ENCODE measurements at places on chromosomes 5 and 9.

DNA sequence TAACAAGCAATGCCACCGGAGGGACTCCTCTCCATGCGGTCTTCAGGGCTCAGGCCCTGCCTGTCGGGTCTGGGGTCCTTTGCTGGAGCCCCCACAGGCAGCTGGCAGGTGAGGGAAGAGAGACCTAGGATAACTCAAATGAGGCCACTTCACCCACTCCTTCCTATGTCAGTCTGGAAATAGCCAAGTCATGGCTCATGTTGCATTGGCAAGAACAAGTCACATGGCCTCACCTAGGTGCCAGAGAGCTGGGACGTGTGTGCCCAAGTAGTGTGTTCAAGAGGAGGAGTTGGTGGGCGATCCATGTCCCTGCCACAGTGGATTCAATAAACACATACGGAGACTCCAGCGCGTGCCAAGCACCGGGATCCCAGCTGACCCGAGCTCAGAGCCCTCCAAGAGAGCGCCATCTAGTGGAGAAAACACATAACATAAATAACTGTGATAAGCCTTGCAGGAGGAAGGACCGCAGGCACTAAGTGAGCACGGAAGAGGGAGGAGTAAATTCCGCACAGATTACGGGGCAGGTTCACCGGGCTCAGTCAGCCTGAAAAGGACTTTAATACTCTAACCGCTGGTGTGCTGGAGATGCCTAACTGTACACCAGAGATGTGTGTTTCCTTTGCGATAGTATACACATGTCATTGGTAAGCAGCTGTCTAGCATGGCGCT, 580.8 kb downstream of the CCDC171 start:
- DNase-seq = no peak

DNA sequence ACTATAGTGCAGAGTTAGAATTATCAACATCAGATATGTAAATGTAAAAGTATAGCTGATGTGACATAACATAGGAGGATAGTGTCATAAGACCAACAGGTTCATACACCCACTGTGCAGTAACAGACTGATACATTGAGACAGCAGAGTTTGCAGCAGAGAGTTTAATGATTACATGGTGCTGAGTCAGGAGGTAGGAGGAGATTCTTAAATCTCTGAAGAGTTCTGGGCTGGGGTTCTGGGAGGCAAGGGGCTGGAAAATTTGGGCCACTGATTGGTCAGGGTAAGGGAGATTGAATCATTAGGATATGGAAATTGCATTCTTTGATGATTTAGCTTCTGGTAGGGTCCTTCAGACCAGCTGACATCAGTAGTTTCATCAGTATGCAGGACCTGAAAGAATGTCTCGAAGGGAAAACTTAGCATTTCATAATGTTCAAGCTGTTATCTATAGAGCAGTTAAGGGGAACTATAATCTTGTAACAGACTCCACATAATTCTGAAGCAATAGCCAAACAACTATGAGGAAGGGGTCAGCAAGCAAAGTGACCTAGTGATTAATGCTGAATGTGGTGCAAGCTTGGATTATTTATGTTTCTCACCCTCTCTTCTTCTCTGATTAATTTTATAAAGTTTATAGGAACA, 35.6 kb downstream of the CCL28 start:
- no peak for DNase-seq

GRCh38 chr9:649128-650074, 192.1 kb upstream of the DMRT1 start:
- DNase-seq = no peak

DNA sequence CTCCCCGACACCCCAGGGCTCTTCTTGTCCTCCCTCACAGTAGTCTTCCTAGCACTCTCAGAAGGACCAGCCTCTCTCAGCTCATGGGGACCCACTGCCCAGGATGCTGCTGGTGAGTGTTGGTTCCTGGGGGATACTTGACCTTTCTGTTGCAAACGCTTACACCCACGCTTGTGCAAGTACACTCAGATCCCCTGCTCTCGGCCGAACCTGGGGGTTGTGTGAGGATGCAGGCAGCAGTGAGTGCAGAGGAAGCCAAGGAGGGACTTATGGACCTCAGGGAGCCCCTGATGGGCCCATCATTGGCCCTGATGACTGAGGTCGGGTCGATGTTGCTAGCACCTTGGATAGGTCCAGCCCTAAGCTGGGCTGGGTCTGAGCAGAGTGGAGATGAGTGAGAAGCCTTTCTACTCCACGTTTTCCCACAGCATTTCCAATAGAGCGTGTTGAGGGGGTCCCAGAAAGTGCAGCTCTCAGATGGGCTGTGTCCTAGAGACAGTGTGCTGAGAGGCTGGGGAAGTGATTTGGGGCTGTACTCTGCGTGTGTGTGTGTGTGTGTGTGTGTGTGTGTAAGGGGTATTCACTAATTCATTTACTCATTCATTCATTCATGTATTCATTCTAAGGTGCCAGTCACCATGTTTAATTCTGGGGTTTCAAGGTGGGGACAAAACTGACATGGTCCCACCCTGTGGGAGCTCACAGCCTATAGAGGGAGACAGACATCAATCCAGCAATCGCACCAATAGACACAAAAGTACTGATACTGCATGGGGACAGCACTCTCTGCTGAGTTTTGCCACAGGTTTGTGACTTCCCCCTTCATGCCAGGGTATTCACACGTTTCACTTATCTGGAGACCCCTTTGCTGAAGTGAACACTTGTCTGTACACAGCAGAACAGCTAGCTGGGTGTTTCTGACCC, 25.2 kb upstream of the PITX1 start:
- DNase-seq = no peak

DNA sequence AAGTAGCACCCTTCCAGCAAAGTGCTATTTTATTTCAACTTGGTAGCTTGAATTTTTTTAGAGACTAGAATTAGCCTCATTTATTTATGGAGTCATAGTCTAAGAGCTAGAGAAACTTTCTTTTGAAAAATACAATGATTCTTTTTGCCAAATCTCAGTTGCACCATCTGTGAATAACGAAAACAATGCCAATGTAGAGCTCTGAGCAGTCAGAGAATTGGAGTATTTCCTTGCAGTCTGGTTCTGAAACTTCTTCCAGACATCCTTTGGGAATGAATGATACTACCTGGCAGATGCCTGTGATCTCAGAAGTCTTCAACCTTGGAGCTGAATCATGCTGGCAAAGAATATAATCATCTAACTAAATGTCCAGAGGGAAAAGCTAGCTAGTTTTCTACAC, 511.5 kb upstream of the CYLC2 start:
- DNase-seq = no peak

GRCh38 chr5:34865091-34865490, 26.1 kb downstream of the TTC23L start:
- no peak for DNase-seq

DNA sequence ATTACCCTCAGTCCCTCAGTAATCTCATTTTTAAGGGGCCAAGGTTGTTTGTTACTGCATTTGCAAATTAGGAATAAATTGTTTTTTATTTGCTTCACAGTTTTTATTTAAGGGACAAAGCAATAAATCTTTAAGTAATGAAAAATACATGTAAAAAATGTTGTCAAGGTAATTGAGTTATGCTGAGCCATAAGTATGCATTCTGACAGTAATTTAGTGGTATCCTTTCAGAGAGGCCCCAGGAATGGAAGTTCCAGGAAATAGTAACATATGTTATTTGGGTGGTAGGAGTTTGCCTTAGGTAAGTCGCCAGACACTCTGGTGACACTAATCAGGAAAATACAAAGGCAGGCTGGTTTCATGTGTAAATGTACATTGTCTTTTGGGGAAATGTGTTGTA, 1787.9 kb upstream of the WWC1 start:
- no peak for DNase-seq

GRCh38 chr5:168015506-168015905, 275.9 kb upstream of the WWC1 start:
- no peak for DNase-seq

DNA sequence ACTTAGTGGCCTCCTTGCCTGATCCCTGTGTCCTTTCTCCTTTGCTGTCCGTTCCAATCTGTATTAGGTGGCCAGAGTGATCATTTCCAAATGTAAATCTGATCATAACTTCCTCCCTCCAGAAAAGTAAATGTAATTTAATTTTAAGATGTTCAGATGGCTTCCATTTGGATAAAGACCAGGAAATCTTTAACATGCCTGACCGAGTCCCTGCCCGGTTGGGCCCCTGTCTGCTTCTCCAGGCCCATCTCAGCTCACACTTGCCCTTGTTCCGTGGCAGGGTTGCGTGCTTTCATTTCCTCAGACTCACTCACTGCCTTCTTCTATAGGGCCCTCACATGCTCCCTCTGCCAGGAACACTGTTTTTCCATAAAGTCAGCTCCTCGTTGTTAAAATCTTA, 7.6 kb downstream of the MAP3K1 start:
- no peak for DNase-seq

DNA sequence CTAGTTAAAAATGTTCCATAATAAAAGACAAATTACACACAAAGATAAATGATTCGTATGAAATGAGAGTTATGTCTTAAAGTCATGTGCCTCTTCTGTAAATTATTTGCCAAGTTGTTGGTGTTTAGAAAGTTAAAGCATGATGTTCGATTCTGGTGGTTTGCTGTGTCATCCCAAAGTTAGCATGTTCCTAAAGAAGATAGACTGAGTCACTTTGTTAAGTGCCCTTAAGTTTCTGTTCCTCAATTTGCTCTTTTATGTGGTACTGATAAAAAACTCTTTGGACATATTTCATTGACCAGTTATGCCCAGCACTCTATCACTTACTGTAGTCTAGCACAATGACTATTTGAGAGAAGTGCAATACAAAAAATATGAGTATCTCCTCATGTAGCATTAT, 366.9 kb upstream of the ZNF608 start:
- no peak for DNase-seq

DNA sequence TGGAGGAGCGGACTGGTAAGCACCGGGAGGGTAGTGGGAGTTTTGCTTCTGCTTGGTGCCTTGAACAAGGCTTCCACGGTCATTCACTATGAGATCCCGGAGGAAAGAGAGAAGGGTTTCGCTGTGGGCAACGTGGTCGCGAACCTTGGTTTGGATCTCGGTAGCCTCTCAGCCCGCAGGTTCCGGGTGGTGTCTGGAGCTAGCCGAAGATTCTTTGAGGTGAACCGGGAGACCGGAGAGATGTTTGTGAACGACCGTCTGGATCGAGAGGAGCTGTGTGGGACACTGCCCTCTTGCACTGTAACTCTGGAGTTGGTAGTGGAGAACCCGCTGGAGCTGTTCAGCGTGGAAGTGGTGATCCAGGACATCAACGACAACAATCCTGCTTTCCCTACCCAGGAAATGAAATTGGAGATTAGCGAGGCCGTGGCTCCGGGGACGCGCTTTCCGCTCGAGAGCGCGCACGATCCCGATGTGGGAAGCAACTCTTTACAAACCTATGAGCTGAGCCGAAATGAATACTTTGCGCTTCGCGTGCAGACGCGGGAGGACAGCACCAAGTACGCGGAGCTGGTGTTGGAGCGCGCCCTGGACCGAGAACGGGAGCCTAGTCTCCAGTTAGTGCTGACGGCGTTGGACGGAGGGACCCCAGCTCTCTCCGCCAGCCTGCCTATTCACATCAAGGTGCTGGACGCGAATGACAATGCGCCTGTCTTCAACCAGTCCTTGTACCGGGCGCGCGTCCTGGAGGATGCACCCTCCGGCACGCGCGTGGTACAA, 556 bp downstream of the PCDHGC3 start:
- DNase-seq = no peak

GRCh38 chr5:41876678-41877077, 6.5 kb upstream of the OXCT1 start:
- DNase-seq = no peak

DNA sequence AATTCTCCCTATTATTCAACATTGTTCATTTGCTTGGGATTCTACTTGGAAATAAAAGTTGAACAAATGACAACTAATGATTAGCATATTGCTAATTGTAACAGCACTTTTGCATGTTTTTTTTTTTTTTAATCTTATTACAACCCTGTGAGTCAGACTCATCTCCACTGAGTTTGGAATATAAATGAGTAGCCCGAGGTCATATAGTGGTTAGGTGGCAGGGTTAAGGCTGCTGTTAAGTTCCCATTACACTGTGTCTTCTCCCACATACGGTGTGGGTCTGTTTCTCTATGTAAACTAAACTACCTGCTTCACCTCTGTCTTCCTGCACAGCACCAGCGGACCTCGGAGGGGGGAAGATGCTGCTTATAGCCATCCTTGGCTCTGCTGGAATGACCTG, 92.4 kb downstream of the EQTN start:
- DNase-seq = no peak

DNA sequence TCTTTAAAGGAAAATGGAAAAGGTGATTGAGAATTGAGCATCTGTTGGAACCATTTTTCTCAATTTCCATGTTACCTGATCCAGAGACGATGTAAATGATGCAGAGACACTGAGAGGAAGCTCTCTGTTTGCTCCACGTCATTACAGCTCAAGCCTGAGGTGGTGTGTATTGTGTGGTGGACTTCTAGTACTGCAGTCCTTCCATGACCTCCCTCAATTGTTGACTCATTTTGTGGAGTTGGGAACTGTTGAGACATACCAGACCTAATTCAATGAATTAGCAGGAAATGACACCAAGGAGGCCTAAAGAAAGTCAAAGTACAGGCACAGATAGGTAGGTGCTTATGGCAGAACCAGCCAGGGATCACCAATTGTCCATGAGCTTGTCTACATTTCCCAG, 15.6 kb upstream of the LVRN start:
- DNase-seq = no peak

GRCh38 chr5:10880934-10881333, 119.9 kb upstream of the DAP start:
- DNase-seq = no peak

DNA sequence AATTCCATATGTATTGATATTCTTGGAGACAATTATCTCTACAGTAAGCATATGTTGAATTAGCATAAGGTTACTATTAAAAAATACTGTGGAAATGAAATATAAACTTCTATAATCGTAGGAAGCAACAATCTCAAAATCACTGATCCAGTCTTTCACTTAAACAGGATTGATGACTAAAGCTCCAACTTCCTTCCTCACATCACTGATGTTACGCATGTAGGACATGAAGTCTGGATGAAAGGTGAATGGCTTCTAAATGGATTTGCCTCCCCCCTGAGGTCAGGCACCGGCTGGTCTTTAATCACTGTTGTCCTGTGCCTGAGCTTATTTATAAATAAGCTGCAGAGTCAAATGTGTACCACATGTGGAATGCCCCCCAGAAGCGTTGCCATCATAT, 157.1 kb upstream of the NFIB start:
- no peak for DNase-seq

DNA sequence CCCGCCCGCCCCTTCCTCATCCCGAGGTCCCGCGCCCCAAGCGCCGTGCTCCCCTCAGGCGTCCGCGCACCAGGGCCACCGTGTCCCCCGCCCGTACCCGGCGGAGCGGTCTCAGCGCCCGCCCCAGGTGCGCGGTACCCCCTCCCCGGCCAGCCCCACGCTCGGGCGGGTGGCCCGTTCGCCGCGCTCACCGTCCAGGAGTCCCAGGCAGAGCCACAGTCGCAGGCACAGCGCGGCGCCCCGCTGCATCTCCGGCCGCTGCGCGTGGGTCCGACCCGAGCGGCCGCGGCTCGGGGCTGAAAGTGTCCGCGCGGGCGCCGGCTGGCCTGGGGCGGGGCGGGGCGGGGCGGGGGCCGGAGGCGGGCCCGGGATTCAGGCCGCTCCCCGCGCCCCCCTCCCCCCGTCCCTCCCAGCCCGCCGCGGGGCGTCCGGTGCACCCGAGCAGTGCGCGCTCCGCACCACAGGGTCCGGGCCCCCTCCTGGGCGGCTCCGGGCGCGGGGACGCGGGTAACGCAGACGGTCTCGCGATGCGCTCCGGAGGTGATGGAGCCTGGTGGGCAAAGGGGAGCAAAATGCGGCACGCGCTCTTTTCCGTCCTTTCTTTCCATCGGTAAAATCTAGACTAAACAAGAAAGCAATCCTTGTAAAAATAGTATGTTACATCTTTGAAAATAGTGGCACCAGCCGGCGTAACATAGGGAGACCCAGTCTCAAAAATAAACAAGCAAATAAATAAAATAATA, at the start of gene FLT4:
Gene FLT4, minus strand, starts transcription at position 304 of the 743 bp plus-strand sequence. Its CDS starts 55 bp downstream, at position 249.
- no peak for DNase-seq

GRCh38 chr5:67333171-67333570, 136.6 kb upstream of the CD180 start:
- no peak for DNase-seq

All from activated T-helper 1 cell treated with anti-CD3 and anti-CD28 coated beads, Interleukin-12 subunit alpha, Interleukin-12 subunit beta, Interleukin-2, Interleukin-4 antibody, amounts not matched to agents 30 ng/mL and 10 ng/mL and 1 ng/mL, durations not matched to agents 14 hours and 24 hours and 36 hours (primary cell).